ENCODE measurements at places on chromosomes 12 and 14.

DNA sequence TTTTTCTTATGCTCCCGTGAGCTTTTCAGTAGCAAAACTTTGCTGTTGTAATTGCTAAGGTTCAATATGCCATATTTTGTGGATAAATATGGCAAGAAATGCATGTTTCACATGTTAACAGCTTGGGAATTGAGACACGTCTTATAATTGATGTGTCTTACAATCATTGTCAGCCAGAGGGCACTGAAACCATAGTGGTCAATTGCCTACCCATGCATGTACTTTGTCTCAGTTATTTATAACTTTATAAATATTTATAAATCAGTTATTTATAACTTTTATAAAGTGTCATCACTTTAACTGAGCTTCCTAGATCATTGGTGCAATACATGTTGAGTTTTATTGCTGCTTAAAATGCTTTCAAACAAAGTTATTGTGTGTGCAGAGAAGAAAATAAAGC is 82.0 kb downstream of the CATSPERB start:
- DNase-seq, result no peak

GRCh38 chr12:68272732-68273131 is 19.3 kb upstream of the IL22 start:
- no peak for DNase-seq

- no peak for DNase-seq
Observed at GRCh38 chr12:106490264-106490663, 92.5 kb upstream of the RFX4 start.

GRCh38 chr14:103909531-103910261 is 18.6 kb upstream of the TDRD9 start:
- DNase-seq, result no peak

DNA sequence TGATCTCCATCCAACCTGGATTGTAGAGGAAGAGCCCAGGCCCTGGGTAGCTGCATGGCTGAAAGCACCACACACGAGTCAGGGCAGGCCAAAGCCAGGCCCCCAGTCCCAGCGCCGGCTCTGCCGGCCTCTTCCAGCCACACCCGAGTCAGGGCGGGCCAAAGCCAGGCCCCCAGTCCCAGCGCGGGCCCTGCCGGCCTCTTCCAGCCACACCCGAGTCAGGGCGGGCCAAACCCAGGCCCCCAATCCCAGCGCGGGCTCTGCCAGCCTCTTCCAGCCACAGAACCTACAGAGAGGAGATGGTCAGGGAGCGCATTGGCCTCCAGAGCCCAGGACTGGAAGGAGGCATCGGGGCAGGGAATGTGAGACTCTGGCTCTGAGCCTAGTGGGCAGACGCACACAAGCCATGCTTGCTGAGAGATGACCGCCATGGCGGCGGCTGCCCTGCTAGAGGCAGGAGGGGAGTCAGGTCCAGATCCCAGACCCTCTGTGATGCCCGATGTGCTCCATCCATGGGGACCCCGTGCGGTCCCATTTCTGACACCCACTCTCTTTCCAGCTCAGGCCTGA is 30.2 kb downstream of the BEGAIN start:
- no peak for DNase-seq

GRCh38 chr14:67245104-67245503 is 3.9 kb downstream of the PALS1 start:
- no peak for DNase-seq

DNA sequence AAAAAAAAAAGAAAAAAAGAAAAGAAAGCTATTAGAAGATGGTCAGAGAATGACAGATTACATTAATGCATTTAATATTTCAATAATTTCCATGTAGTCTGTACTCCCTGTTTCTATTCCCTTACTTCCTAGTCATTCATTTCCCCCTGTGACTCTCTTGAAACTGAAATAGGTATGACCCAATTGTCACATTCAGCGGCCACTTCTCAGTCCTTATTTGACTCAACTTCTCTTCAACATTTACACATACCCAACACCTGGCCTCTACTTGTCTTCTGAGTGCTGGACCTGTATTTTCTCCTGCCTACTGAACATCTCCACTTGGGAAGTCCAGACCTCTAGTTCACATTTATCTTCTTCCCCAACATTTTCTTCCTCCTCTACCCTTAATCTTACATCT is 7.2 kb downstream of the EEA1 start:
- DNase-seq, result no peak

DNA sequence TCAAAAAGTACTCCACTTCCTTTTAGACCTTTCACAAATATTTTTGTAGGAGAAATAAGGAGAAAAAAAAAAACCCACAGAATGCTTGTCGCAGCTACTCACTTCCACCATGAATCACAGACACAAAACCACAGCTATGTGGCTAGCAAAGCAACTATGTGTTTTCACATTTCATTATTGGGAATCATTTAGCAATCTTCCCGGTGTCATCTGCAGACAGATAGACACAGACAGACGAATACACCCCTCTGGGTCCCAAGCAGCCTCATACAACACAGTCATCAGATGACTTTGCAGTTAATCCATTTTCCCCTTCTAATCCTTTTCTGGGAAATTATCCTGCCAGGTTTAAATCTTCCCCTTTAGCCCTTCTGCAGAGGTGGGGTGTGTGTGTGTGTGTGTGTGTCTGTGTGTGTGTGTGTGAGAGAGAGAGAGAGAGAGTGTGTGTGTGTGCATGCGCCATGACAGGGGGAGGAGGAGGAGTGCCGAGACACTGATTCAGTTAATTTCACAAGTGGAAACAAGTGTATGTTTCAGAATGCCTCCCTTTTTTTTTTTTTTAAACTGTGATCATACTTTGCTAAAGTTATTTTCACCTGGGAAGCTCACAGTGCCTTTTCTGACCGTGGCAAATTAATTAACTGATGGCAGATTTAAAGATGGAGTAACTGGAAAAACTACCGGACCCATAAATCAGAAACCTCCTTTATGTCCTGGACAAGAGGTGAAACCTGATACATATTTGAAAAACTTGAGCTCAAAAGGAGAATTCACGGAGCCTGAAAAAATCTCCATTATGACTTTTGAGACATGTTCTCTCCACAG is 39.9 kb downstream of the LTBP2 start:
- no peak for DNase-seq

GRCh38 chr12:108333898-108334699 is 5.0 kb downstream of the CMKLR1 start:
- DNase-seq, result no peak

GRCh38 chr14:63951021-63951420 is 98.2 kb downstream of the SYNE2 start:
- DNase-seq, result no peak

DNA sequence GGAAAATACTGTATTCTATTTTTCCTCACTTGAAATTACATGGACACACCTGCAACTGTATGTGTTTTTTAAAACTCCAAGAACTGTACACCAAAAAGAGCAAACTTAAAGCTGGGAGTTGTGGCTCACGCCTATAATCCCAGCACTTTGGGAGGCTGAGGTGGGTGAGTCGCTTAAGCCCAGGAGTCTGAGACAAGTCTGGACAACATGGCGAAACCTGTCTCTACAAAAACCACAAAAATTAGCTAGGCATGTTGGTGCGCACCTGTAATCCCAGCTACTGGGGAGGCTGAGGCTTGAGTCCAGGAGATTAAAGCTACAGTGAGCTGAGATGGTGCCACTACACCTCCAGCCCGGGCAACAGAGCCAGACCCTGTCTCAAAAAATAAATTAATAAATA is 95.9 kb downstream of the SINHCAF start:
- DNase-seq, result no peak

DNA sequence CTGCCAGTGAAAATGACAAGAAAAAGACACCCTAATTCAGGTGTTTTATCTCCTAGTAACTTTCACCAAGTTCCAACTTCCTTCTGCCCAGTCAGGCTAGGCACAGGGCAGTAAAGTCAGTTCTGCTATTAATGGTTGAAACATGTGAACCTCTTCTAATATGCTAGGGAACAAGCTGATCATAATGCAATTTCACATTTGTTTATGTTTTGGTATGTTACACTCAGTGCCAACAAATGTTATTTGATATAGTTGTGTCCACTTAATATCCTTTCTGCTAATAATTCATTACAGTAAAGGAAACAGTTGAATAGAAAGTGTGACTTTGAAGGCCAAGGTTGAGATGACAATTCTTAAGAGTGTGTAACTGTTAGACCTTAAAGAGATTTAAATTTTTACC is 17.2 kb downstream of the NT5DC3 start:
- DNase-seq, result no peak

DNA sequence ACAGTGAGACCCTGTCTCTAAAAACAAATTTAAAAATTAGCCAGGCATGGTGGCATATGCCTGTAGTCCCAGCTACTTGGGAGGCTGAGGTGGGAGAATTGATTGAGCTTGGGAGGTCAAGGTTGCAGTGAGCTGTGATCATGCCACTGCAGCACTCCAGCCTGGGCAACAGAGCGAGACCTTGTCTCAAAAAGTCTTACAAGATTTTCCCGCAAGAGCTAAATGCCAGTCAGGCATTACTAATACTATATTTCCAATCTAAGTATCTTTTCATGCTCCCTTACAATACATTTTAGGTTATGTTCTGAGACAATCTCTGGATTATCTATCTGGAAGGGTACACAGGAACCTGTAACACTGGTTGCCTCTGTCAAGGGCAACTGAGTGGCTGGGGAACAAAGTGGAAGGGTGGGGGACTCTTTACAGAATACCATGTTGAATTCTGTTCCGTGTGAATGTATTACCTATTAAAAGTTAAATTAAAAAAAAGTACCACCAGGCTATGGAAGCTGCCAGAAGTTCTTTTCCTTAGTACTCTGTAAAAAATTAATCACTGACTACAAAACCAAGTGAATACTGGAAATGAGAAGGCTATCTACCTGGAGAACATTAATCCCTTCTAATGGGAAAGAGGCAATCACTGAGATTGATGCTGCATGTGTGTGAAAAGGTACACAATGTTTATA is 56.7 kb downstream of the BTBD7 start:
- DNase-seq, result no peak

DNA sequence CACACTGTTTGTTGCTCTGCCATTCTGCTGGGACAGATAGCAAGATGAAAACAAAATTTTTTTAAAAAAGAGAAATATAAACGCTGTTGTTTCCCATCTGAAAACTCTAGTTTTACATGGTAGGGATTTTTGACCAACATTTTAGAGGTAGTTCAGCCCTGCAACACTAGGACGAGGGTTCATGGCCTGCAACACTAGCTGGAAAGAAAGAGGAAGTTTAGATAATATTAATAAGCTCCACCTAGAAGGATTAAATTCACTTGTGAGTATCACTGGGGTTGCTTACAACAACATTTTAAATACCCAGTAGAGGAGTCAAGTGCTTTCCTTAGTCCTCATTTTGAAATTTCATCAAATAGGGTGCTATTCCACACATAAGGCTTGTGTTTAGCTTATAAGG is 68.2 kb downstream of the SRGAP1 start:
- no peak for DNase-seq

GRCh38 chr14:68513838-68514607 is 278.8 kb downstream of the ZFP36L1 start:
- DNase-seq, result no peak

GRCh38 chr12:89845366-89845765 is 136.7 kb upstream of the ATP2B1 start:
- DNase-seq, result no peak

- DNase-seq, result peak; percentile 49
Observed at GRCh38 chr14:76769636-76770292, 8.5 kb downstream of the VASH1 start.

- DNase-seq, result peak; percentile 88
Observed at GRCh38 chr14:39102969-39103957, at the start of gene SEC23A. Gene SEC23A, minus strand, starts transcription at chr14:39103235. Its CDS starts 7,117 bp downstream, at chr14:39096118.

- no peak for DNase-seq
Observed at GRCh38 chr12:69117566-69118266, 121.7 kb upstream of the CPSF6 start.

DNA sequence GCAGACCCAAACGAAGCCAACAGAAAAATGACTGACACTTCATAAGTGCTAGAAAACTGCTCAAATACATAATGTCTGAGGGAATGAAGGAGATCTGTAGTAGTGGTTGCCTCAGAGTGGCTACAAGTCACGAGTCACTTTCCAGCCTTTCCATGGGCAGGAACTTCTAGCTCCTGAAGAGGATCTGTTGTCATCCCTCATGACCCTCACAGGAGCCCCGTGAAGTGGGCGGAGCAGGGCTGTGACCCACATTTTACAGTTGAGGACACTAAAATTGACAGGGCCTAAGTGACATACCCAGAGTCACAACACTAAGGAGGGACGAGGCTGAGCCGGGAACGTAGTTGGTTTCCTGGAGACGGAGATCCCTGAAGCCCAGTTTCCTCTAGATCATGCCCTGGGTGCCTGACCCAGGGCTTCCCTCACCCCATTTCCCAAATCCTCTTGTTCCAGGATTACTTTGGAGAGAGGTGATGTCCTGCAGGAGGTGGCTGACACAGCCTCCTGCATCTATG is 45.8 kb upstream of the P2RX7 start:
- DNase-seq, result no peak

GRCh38 chr14:55389330-55389729 is 22.3 kb downstream of the ATG14 start:
- DNase-seq, result no peak

DNA sequence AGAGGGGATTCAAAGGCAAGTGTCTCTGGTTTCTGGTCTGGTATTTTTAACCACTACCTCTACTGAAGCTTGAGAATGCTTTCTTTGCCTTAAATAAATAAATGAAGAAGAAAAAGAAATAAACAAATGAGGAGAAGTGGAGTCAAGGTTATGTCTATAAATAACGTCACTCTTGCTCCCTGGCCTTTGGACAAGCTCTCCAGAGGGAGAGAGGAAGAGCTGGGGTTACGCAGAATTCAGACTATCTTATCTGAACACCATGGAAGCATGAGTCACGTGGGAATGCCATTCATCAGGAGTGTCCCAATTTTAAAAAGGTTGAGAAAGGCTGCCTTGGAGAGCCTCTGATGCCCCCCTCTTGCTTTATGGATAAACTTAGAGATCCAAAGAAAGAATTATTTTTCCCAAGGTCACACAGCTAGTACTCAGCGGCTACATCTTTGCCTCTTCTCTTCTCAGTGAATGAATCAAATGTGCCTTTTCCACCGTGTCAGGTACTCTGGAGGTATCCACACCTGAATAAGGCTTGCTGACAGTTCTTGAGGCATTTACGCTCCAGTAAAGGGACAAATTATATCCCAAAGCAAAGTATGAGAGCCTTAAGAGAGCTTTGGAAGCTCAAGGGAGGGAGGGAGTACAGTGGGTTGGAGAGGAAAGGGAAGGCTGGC is 12.9 kb upstream of the MSI1 start:
- DNase-seq, result no peak

- DNase-seq, result no peak
Observed at GRCh38 chr14:19873178-19873577, 1.8 kb upstream of the OR4K2 start.

DNA sequence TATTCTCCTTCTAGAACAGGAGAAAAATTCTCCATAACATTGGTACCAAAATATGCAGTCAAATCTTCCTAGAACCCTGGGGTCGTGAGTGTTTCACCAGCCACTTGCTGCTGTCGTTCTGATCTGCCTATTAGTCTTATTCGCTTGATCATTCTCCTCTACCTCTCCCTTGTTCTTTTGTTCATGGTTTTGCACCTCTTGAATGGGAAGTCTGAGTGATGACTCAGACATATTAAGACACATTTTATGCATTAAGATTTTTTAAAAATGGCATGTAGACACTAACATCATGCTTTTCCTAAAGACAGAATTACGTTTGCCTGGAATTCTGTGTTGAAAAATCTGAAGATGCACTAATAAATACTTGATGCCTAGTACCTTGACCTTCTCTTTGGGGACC is 159.2 kb upstream of the LRIG3 start:
- no peak for DNase-seq

GRCh38 chr14:100548939-100549338 is 38.3 kb downstream of the BEGAIN start:
- no peak for DNase-seq

- peak; percentile 71 for DNase-seq
Observed at GRCh38 chr12:31728289-31728916, 418 bp downstream of the AMN1 start.
